Hematopoietic multipotent progenitor cell (in vitro differentiated cells): ENCODE measurements at places on chromosomes 5 and 9. TPM values are rescaled to one million over a fixed set of nuclear protein-coding genes. Genes with fewer than 3 reads are reported as not detected.

GRCh38 chr9:136734837-136735496, 7.8 kb downstream of the LCN10 start:
- DNase-seq: no peak

DNA sequence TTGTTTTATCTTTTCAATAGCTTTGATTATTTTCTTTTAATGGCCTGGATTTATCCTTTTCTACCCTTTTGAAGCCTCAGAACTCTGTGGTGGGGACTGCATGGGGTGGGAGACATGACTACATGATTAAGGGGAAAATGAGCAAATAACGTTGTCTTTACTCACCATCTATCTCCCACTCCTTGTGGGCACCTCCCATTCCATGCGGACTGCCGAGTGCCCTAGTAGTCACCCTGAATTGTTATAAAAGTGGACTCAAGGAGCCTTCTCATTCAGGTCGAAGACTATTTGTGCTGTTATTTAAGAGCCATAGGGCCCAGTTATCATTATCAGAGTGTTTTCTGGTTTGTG, 281.8 kb downstream of the MLLT3 start:
- DNase-seq: no peak

GRCh38 chr9:98087420-98088354, 31.2 kb downstream of the NANS start:
- DNase-seq: no peak

Gene INSL4
- not detected for total RNA-seq

Gene MGAT4B
- 174 TPM for total RNA-seq

Gene BASP1
- total RNA-seq: 7.8 TPM

Gene FGD3
- 59.8 TPM for total RNA-seq

DNA sequence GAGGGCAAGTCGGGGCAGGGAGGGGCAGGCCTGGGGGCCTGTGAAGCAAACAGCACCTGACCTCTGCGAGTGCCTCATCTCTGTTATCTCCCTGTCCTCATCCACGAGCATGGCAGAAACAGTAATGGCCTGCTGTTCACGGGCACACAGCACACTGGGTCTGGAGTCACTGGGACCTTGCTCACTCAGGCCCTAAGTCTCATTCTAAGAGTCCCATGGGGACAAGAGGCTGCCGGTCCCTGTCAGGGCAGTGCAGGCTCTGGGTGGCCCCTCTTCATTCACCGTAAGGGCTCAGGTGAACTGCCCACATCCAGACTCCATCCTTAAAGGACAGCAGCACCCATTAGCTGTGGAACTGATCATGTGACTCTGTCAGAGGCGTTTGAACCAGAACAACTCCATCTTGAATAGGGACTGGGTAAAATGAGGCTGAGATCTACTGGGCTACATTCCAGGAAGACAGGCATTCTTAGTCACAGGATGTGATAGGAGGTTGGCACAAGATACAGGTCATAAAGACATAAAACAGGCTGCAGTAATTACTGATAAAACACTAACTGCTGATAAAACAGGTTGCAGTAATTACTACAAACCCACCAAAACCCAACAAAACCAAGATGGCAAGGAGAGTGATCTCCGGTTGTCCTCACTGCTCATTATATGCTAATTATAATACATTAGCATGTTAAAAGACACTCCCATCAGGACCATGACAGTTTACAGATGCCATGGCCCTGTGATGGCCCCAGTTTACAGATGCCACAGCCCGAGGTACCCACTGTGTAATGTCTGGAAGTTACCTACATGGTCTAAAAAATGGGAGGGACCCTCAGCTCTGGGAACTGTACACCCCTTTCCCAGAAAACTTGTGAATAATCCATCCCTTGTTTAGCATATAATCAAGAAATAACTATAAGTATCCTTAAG, 28.7 kb downstream of the BICD2 start:
- no peak for DNase-seq
